ENCODE measurements at places on chromosomes 6 and 20.

DNA sequence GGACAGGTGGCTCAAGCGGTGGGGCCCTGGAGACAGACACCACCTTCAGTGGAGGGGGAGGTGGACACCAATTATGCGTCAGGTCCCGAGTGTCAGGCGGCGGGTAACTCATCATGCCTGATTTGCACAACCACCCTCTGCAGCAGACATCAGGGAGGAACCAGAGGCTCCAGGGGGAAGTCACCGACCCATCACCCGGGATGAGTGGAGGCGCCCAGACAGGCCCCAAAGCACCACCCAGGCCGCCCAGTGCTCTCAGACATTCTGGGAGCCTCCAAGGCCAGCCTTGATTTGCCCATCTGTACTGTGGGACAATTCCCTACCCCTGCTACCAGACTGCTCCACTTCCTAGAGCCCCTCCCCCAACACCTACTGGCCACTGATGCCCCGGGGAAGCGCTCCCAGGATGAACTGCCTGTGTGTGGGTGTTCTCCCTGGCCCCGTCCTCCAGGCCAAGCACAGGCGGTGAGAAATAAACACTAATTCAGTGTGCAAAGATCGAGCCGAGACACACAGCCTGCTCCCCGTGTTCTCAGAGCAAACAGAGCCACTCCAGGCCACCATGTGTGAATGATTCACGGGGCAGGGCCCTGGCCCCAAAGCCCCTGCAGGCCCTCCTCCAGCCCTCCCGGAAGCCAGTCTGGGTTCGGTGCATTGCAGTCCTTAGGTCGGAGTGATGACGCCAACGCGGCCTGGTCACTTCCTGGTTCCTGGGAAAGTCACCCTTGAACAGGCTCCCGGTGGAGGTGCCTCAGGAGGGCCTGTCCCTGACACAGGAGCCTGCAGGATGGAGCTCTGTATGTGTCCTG lies 107.2 kb downstream of the ASXL1 start:
- no peak for DNase-seq

DNA sequence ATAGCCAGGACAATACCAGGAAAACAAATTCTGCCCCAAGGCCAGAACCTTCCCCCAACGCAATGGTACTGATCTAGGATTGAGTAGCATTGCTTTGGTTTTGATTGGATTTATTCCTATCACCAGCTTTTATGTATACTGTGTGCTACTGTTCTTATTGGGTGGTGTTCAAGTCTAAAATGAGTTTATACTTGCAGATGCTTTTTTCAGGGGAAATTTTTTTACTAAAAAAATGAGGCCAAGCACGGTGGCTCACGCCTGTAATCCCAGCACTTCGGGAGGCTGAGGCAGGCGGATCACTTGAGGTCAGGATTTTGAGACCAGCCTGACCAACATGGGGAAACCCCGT lies 116.8 kb downstream of the ZMYND8 start:
- DNase-seq: no peak

- no peak for DNase-seq
Observed at GRCh38 chr6:163264662-163265035, 149.9 kb upstream of the QKI start.

DNA sequence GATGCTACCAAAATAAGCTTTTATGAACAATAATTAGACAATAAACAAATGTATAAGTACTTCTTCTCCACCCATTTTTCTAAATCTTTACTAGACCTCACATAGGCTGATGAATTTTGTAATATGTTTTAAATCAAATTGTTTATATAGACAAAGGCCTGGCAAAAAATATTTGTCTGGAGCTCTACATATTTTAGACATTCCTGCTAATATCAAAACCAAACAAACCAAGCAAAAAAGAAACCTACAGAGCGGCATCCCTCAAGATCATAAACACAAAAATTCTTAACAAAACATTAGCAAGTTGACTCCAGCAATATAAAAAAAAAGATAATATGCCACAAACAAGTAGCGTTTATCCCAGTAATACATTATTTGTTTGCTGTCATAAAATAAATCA lies 87.2 kb downstream of the ADAT2 start:
- no peak for DNase-seq

- no peak for DNase-seq
Observed at GRCh38 chr6:144123421-144123820, 26.9 kb upstream of the STX11 start.

DNA sequence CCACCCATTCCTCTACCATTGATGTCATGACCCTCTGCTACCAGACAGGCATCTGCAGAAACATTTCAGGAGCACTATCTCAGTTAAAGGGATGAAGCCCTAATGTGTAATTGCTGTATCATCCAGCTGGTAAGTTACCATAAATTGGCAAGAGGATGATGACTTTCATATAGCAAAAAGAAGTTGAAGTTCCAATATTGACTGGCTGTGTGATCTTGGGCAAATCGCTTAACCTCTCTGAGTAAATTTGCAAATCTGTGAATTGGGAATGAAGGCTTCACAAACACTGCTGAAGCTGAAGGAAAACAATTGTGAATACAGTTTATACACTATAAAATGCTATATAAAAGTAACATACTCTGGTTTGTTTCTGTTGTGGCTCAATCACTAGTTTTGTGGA lies 89.5 kb upstream of the PHACTR1 start:
- DNase-seq: no peak

DNA sequence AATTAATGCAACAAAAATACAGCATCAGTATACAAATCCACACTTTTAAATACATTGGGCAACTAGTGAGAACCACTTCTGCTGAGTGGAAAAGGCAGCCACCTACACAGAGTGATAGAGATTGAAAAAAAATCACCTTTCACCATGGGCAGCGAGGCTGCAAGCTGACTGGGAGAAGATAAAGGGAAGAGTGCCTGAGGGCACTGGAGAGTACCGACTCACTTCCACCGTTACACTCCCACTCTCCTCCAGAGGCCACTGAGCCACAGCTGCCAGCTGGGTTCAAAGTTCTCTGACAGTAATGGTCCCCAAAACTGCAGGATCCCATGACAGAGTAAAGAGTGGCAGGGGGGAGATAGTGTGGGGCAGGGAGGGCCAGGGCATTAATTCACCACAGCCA lies 24.1 kb downstream of the PXT1 start:
- no peak for DNase-seq

- peak; percentile 92 for DNase-seq
Observed at GRCh38 chr20:32980131-32980941, 23.9 kb downstream of the SUN5 start.

DNA sequence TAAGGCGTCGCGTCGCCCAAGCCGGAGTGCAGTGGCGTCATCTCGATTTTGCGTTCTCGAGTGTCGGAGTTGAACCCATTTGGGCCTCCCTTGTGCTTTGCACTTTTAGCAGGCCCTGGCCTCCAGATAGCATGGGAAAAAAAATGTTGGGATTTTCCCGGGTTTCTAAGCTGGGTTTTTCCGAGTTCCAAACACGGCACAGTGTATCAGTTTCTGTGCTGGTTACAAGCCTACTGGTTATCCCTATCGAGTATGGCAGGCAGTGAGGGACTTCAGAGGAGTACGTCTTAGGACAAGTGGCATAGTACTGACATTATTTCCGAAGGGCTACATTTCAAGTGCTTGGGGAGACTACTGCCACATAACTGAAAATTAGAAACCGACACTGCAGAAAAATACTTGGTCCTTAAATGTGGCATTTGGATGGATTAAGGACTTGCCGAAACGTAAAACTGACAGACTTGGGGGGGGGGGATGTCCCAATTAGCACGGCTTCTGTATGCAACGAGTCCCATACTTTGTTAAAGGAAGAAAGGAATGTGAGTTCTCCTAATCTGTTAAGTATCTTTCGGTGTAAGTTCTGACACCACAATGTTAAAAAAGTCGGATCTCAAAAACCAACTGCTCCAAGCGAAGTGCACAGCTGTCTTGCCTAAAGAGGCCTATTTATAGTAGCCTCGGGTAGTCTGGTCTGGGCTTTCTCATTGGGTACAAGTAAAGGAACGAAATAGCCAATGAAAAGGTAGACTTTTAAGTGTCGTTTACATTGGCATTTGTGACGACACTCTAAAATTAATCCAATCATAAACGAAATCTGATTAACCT lies 70.2 kb downstream of the HFE start:
- peak; percentile 97 for DNase-seq

DNA sequence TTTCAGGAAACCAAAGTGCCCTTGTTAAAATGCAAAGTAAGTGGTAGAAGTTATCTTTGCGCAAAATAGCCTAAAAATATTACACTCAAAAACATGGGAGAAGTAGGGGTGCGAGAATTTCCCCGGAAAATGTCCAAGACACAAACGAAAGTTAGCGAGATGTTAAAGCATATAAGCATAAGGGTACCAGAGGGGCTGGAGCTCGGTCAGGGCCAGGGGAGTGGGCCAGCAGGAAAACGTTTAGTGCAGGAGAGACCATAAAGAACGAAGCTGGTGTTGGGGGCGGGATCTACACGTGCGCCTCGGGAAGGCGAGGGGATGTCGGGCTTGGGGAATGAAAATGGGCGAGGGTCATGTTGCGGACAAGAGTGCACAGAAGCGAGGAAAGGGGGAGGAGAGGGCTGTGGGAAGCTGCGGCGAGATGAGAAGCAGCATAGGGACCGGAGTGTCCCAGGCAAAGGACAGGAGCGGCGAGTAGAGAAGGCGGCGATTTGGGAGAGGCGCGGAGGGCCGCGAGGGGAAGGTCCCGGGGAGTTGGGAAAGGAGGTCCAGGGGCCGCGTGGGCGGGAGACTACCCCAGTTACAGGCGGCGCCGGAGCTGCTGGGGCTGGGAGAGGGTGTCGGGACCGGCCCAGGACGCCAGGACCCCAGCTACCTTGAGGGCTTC lies 600 bp downstream of the XPO5 start:
- DNase-seq: peak; percentile 4

DNA sequence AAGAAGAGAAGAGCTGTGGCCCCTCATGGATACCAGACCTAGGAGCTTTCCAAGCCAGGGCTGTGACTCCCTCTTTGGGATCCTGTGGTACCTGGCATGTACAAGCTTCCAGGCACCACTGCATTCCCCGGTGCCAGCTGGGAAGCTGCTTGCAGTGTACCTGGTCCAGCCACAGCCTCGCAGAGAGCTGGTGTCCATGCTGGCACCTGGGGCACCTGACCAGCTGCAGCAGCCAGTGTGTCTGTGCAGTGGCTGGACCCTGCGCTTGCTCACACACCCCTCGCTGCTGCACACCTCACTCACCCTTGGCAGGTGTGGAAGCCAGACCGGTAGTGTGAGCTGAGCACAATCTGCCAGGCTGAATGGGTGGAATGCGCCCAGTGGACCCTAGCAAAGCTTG lies 190.9 kb upstream of the MAN1A1 start:
- DNase-seq: no peak

DNA sequence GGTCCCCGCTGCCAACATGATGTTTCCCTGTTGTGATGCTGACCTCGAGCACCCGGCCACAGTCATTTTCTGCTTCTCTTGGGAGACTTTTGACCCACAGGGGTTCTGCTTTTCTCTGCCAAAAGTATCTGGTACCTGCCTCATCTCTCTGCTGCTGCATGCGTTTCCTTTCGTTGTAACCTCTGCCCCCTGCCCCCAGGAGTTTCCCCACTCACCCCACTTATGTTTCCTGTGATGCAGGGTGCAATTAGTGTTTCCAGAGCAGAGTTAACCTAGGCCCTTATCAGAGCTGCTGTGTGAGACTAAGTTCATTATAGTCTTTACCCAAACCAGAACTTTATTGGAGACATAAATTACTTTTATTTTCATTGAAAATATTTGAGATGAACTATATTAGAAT lies 65.2 kb upstream of the EDN3 start:
- DNase-seq: no peak

DNA sequence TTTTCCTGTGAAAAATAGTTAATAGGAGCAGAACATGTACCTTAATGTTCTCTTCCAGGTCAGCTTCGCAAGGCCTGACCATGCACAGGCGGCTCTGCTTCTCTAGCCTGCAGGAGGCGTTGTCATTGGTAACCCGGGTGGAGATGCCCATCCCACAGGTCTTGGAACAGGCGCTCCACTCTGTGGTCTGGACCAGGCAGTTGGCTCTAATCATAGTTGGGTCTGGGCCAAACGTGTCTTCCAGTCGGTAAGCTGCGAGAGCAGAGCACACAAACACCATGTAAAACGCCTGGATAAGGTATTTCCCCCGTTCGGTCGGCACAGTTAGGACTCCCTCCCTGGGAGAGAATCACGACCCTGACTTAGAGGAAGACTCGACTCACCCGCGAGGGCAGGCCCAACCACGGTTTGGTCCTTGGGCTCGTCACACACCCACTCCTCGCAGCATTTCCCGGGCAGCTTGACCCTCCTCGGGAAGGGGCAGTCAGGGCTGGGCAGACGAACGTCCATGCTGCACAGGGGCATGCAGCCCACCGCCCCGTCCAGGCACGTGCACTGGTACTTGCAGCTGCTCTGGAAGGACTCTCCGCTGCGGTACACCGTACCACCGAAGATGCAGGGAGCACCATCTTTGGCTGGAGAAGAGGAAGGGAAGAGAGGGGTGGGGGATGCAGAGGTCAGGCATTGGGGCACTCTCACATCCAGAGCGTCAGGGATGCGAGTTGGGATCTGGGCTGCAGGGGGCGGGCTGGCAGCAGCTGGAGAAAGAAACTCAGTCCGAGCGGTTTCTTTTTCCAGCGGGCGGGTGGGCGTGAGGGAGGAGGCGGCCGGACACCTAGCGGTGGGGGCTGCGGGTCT lies 1.0 kb downstream of the CCN2 start:
- peak; percentile 60 for DNase-seq

DNA sequence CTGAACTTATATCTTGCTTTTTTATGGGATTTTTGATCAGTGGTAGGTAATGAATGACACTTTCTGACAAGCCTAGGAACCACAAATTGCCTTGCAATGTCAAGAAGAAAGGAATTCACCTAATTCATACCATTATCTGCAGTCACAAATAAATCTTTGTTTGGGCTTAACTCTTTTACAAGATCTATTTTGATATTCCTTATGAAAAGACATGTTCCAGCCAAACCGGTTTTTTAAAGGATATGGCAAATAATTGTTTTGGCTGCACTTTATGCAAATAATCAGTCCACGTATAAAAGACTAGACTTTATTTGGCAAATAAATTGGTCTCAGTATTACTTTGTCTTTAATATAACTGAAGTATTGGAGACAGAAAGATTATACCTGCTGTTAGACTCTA lies 771.7 kb upstream of the ADGRB3 start:
- no peak for DNase-seq
